ENCODE measurements at places on chromosomes 5 and 9. TPM values are rescaled to one million over a fixed set of nuclear protein-coding genes. Genes with fewer than 3 reads are reported as not detected.
A peak's percentile ranks its signal among the peaks of the same experiment; 100 is the strongest.

DNA sequence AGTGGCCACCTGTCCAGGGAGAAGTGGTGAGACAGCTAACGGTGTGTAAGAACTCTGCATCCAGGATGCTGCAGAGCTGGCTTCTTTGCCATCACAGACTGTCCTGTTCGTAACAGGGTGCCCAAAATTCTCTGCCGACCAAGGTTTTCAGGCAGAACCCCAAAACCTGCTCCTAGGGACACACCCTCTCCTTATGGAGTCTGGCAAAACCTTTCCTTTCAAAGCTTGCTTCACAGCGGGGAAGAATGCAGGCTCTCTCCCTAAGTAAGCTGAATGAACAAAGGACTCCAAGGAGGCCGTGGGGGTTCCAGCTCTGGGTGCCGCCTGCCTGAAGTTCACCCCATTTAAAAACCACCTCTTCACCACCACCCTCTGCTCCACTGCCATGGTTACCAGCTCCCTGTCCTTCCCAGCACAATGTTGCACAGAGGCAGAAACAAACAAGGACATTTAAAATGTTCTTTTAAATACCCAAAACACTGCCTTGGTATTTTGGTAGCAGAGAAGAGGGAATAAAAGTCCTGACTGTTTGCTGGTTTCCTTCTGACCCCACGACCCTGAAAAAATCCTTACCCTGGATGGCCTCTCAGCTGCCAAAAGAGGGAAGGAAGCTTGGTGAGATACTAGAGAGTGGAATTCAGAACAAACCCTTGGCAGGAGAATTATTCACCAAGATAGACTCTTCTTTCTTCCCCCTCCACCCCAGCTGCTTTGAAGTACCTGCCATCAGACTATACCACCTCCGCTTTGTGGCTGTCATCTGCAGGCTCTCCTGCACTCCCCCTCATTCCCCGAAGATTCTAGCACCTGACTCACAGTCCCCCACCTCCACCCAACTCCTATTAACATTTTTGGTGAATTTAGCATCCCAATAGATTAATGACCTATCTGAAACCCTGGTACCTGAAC lies 7.1 kb upstream of the KLF9 start:
- peak; percentile 34 for DNase-seq

DNA sequence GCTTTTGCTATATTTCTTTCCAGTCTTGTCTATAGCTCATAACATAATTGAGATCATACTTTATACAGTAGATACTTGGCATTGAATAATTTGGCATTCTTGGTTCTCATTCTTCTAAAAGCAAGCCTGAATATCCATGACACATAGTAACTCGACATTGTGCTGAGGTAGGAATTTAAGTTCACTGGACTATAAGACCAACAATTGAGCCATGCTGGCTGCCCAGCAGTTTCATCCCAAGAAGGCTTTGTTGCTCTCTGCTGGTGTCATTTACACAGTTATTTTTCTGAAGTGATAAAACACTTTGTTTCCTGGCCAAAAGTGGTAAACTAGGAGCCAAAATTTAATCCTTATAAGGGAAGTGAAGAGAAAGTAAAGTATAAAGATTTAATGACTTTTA lies 192.0 kb downstream of the ADAMTSL1 start:
- no peak for DNase-seq

- peak; percentile 85 for DNase-seq
These were observed 81.7 kb downstream of the PDE8B start for GRCh38 chr5:77292026-77292757.

GRCh38 chr5:73808911-73809310 lies 182.9 kb downstream of the ARHGEF28 start:
- DNase-seq, result no peak

- no peak for DNase-seq
These were observed 41.3 kb upstream of the PHYKPL start for GRCh38 chr5:178273665-178274541.

DNA sequence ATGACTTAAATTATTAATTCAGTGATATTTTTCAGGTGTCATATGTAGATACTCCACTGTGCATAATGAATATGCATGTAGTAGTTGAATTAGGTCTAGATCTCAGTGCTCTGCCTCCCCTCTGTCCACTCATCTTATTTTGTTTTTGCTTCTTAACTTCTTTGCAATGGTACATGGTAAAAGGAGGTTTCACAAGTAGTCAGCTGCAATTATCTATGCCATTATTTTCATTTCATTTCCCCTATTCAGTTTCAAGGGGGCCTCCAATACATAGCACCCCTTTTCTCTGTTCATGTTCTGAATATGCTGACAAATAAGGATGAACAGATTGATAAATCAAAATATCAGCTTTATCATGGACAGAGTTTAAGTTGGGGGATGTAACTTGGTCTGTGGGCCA lies 511.6 kb upstream of the ZNF608 start:
- DNase-seq, result no peak

DNA sequence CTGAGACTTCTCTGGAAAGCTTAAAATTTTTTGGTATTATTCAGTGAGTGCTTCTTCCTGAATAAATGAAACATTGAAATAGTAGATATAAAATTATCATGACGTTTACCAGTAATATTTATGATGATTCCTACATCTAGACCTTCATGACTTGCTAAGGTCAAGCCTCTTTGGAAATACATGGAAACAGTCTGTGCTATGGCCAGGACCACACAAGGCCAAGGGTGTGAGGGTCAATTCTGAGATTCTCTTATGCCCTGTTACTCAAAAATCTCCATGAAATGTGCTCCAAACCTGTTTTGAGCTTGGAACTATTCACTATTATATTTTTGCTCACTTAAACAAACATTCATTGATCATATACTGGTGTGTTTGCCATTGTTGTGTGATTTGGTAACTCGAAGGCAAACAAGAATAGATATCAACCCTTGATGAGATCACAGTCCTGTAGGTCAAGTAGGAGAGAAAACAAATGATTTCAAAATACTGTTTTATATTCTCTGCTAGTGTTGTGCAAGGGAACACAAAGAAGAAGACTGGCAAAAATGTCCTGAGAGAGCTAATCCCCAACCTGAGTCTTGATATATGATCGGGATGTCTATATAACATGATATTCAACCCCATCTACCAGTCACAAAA lies 1254.9 kb upstream of the DMAC1 start:
- no peak for DNase-seq

DNA sequence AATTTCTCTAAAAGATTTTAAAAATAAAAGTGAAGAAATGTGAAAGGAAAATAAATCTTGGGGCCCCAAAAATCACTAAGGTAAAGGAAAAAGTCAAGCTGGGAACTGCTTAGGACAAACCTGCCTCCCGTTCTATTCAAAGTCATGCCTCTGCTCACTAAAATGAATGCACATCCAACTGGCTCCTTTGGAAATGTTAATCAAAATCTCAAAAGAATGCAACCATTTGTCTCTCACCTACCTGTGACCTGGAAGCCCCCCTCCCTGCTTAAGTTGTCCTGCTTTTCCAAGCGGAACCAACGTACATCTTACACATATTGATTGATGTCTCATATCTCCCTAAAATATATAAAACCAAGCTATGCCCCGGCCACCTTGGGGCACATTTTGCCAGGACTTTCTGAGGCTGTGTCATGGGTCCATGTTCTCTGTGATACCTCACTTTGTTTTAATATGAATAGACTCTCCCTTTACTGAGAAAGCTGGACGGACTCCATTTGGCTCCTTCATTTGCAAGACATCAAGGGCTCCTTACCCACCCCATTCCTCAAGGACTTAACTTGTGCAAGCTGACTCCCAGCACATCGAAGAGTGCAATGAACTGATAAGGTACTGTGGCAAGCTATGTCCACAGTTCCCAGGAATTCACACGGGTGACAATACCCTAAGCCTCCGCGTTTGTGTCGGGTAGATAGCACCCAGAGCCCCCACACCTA lies 164.3 kb downstream of the SMC2 start:
- DNase-seq, result no peak

GRCh38 chr5:160837211-160837610 lies 14.8 kb downstream of the ATP10B start:
- DNase-seq, result no peak

GRCh38 chr5:42274913-42275312 lies 148.3 kb upstream of the GHR start:
- no peak for DNase-seq

DNA sequence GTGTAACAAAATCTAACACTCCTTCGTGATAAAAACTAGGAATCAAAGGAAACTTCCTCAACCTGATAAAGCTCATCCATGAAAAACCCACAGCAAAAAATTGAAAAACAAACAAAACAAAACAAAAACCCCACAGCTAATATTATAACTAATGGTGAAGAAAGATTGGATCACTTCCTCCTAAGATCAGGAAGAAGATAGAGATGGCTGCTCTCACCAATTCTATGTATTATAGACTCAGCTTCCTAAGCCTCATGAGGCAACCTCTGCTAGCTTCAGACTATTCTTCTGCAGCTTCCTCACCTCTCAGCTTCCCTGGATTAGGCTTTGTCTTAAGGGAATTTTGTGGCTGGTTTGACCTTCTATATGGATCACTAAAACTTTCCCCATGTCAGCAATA lies 40.1 kb downstream of the PHAX start:
- no peak for DNase-seq

- DNase-seq, result no peak
These were observed 271.3 kb downstream of the ARHGAP26 start for GRCh38 chr5:143041461-143041860.

DNA sequence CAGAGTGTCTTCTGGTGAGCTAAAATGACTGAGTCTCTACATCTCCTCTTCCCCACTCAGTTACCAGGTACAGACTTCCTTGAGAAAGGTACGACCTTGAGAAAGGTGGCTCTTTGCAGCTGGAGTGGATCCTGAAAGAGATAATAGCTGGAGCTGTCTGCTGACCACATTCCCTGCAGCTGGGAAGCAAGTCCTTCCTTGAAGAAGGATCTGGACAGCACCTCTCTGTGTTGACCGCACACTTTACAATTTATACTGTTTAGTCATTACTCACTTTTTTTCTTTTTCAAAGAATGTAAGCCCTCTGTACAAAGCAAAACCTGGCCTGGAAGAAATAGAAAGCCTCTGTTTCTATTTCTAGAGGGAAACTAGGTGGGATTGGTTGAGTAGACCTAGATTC lies 148.8 kb downstream of the MACIR start:
- DNase-seq, result peak; percentile 63

- no peak for DNase-seq
These were observed at the start of gene NIM1K for GRCh38 chr5:43191740-43192557. Gene NIM1K (plus strand): TSS chr5:43192225. CDS start chr5:43245776, 53,551 bp downstream.

GRCh38 chr5:95086927-95087815 lies 197.7 kb downstream of the MCTP1 start:
- no peak for DNase-seq

GRCh38 chr9:9949978-9950377 lies 662.8 kb downstream of the PTPRD start:
- no peak for DNase-seq

DNA sequence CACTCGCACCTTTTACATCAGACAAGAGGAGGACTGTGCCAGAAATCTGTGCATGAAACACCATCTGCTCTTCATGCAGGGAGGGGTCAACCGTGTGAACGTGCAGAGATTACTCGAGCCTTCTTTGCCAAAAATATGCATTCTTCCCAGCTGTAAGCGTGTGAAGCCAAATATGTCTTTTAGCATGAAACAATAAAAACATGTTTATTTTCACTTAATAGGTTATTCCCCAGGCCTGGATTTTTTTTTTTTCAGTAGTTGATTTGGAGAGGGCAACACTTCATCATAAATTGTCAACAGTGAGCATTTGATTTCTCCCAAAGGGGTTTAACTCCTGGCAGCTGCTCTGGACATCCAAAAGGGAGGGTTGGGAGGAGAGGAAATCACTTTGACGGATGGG lies 23.8 kb downstream of the PLAC8L1 start:
- DNase-seq, result no peak

DNA sequence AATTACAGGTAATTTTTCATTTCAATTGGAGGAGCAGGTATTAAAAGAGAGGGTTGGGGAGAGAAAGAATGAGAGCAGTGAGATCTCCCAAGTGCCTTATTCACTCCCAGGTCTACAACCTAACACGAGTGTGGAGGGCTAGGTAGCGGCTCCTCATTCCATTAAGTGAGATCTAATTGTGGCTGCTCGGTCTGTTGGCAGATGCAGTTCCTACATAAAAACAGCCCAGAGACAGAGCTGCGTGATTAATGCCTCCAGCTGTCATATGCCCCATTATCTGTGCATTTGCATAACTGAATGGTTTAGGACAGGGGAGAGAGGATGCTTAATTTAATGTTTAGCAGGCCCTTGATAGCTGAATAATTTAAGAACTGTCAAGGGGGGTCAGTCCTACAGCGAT lies 100.5 kb downstream of the PSAT1 start:
- DNase-seq, result no peak

DNA sequence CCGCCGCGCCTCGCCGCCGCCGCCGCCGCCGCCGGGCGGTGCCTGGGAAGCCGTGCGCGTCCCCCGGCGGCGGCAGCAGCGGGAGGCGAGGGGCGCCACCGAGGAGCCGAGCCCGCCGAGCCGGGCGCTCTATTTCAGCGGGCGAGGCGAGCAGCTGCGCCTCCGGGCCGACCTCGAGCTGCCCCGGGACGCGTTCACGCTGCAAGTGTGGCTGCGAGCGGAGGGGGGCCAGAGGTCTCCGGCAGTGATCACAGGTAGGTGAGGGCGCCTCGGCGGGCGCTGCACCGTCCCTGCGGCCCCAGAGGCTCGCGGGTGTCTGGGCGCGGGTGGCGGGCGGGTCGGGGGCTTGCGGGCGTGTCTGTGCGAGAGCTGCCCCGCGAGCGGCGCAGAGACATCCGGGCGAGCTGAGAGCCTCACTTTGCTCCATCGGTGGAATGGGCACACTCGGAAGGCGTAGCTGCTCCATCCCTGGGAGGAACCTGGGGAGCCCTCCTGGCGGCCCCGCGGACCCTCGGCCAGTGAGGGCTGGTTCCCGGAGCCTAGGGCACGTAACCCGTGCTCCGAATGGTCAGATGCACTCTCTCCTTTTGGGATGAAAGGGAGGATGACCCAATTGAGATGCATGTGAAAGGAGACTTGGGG lies 864 bp downstream of the PAPPA start:
- DNase-seq, result no peak

DNA sequence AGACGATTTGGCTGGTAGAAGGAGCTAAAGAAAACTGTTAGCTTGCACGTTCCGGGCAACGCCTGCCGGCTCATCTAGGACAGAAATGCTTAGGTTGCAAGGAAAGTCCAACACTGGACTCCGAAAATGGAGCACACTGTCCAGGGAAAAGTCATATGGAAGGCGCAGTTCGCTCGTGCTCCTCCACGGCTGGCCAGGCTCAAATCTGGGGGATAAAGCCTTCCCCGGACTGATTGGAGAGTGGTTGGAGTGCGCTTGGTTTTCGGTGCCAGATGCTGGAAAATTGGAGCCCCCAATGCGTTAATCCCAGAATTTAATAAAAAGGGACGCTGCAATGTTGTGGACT lies 955 bp downstream of the CDH6 start:
- no peak for DNase-seq

DNA sequence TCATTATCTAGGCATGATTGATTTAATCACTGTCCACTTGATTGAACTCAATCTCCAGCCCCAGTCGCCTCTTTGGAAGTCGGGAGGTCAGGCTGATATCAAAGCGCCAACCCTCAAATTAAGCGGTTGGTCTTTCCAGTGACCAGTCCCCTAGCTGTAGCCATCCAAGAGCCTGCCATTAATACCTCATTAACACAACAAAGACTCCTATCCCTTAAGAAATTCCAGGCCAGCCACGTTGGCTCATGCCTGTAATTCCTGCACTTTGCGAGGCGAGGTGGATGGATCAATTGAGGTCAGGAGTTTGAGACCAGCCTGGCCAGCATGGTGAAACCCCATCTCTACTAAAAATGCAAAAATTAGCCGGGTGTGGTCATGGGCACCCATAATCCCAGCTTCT lies 27.4 kb upstream of the GCNT1 start:
- no peak for DNase-seq

- peak; percentile 93 for DNase-seq
These were observed 76.8 kb upstream of the PCSK1 start for GRCh38 chr5:96509721-96510350.

MEF2C gene
- total RNA-seq, result 5.9 TPM

CCDC152 gene
- 0.47 TPM for total RNA-seq

PHYHD1 gene
- total RNA-seq, result 7.0 TPM

BOD1 gene
- 50.3 TPM for total RNA-seq

TSSK1B gene
- not detected for total RNA-seq

All from HFFc6 (cell line).